Mammary microvascular endothelial cell (primary cell): ENCODE measurements at places on chromosomes 6 and 20. TPM values are rescaled to one million over a fixed set of nuclear protein-coding genes. Genes with fewer than 3 reads are reported as not detected.

The CNR1 gene
- 0.05 TPM in 1 of 2 replicates, not detected in the other for total RNA-seq

The SFTA2 gene
- total RNA-seq, result not detected in 2 replicates

The GCM1 gene
- under 0.01 TPM in 1 of 2 replicates, not detected in the other for total RNA-seq

The C6orf163 gene
- total RNA-seq, result 0.74 and 1.00 TPM in 2 replicates

The CALHM5 gene
- 3.6 and 4.4 TPM in 2 replicates for total RNA-seq

The MUC22 gene
- total RNA-seq, result not detected in 2 replicates

The DNMT3B gene
- total RNA-seq, result 4.7 and 4.9 TPM in 2 replicates

The KCNK15 gene
- total RNA-seq, result not detected in 2 replicates

The CST2 gene
- not detected in 2 replicates for total RNA-seq

The RNF182 gene
- 4.2 and 5.3 TPM in 2 replicates for total RNA-seq

The TBX18 gene
- total RNA-seq, result 0.25 and 1.1 TPM in 2 replicates

The HMGCLL1 gene
- total RNA-seq, result not detected in 2 replicates

The ERMARD gene
- 7.9 and 12.2 TPM in 2 replicates for total RNA-seq

The SLC17A9 gene
- 12.0 and 13.1 TPM in 2 replicates for total RNA-seq

The GTSF1L gene
- not detected in 2 replicates for total RNA-seq

The ZBTB46 gene
- total RNA-seq, result 2.7 and 2.9 TPM in 2 replicates

The PTP4A1 gene
- 25.1 and 28.9 TPM in 2 replicates for total RNA-seq

The KHDC1L gene
- total RNA-seq, result not detected in 2 replicates

The GSTA3 gene
- total RNA-seq, result not detected in 2 replicates

The CCN5 gene
- not detected in 2 replicates for total RNA-seq

The SDC4 gene
- total RNA-seq, result 46.2 and 47.0 TPM in 2 replicates

The SYCP2 gene
- total RNA-seq, result 0.13 and 0.30 TPM in 2 replicates

The DAAM2 gene
- under 0.01 TPM in 1 of 2 replicates, not detected in the other for total RNA-seq

The SMPD2 gene
- total RNA-seq, result 6.6 and 8.7 TPM in 2 replicates

The DACT2 gene
- not detected in 2 replicates for total RNA-seq

The C6orf15 gene
- total RNA-seq, result not detected in 2 replicates

The CLIC5 gene
- total RNA-seq, result 0.34 and 0.67 TPM in 2 replicates

The ANKS1A gene
- total RNA-seq, result 12.6 and 14.2 TPM in 2 replicates

The PRKN gene
- total RNA-seq, result 0.13 and 0.34 TPM in 2 replicates

The ADRM1 gene
- total RNA-seq, result 249 and 269 TPM in 2 replicates

The OR2J3 gene
- total RNA-seq, result not detected in 2 replicates

The AIF1 gene
- not detected in 2 replicates for total RNA-seq
